ENCODE measurements at places on chromosomes 1 and 21. TPM values are rescaled to one million over a fixed set of nuclear protein-coding genes. Genes with fewer than 3 reads are reported as not detected.

Gene TLR5
- 3.1 TPM for polyA plus RNA-seq

Gene MACO1
- polyA plus RNA-seq = 32.9 TPM

Gene CRB1
- 25.5 TPM for polyA plus RNA-seq

Gene ANGPTL3
- 0.18 TPM for polyA plus RNA-seq

Gene DCDC2B
- polyA plus RNA-seq = 0.82 TPM

Gene C1orf94
- polyA plus RNA-seq = 1.7 TPM

Gene KCND3
- polyA plus RNA-seq = 35.8 TPM

Gene CENPS
- 18.0 TPM for polyA plus RNA-seq

Gene FAM72A
- polyA plus RNA-seq = 10.0 TPM

Gene S100A2
- 0.81 TPM for polyA plus RNA-seq

Gene CHI3L1
- 1.7 TPM for polyA plus RNA-seq

Gene NGF
- polyA plus RNA-seq = 4.3 TPM

Gene FCER1A
- polyA plus RNA-seq = 0.33 TPM

Gene TMPRSS15
- 0.13 TPM for polyA plus RNA-seq

Gene PKLR
- polyA plus RNA-seq = 0.14 TPM

Gene CDC42SE1
- 89.8 TPM for polyA plus RNA-seq

Gene WNT9A
- 5.4 TPM for polyA plus RNA-seq

Gene TNNT2
- 7.3 TPM for polyA plus RNA-seq

Gene CYP4Z1
- polyA plus RNA-seq = 1.3 TPM

Gene FMO5
- polyA plus RNA-seq = 5.0 TPM

Gene SLC5A3
- polyA plus RNA-seq = 19.6 TPM

Gene CALML6
- polyA plus RNA-seq = 1.5 TPM

Gene CELA2A
- 0.72 TPM for polyA plus RNA-seq

Gene FMO3
- polyA plus RNA-seq = 2.3 TPM

Gene DMRTA2
- polyA plus RNA-seq = 0.05 TPM

Gene NUDT4B
- not detected for polyA plus RNA-seq

Gene FAM43B
- polyA plus RNA-seq = 14.1 TPM

Gene DEPDC1
- polyA plus RNA-seq = 4.2 TPM

Gene SFN
- not detected for polyA plus RNA-seq

Gene CFHR5
- 1.1 TPM for polyA plus RNA-seq

Gene CFHR2
- not detected for polyA plus RNA-seq

Gene UBXN10
- 6.2 TPM for polyA plus RNA-seq

Gene ARHGAP30
- 3.1 TPM for polyA plus RNA-seq

Gene CD55
- polyA plus RNA-seq = 14.3 TPM

Gene CLDN17
- not detected for polyA plus RNA-seq

Gene PADI2
- 29.1 TPM for polyA plus RNA-seq

Gene MYOG
- polyA plus RNA-seq = 0.69 TPM

Gene KCNK1
- polyA plus RNA-seq = 11.0 TPM

Gene SLC16A4
- 7.7 TPM for polyA plus RNA-seq

Gene SPRR1A
- not detected for polyA plus RNA-seq

Gene CBR3
- polyA plus RNA-seq = 2.1 TPM

Gene FALEC
- polyA plus RNA-seq = 1.6 TPM

Gene PYGO2
- polyA plus RNA-seq = 34.3 TPM

Gene VCAM1
- 39.4 TPM for polyA plus RNA-seq

Gene GBP6
- 0.23 TPM for polyA plus RNA-seq

Gene TP73
- polyA plus RNA-seq = 1.0 TPM

Gene PDZK1IP1
- not detected for polyA plus RNA-seq

Gene FTCD
- polyA plus RNA-seq = 6.0 TPM

Gene MAN1C1
- polyA plus RNA-seq = 52.4 TPM

Measured in spinal cord (tissue), 10 donors.